ENCODE measurements at places on chromosomes 13 and 19.

DNA sequence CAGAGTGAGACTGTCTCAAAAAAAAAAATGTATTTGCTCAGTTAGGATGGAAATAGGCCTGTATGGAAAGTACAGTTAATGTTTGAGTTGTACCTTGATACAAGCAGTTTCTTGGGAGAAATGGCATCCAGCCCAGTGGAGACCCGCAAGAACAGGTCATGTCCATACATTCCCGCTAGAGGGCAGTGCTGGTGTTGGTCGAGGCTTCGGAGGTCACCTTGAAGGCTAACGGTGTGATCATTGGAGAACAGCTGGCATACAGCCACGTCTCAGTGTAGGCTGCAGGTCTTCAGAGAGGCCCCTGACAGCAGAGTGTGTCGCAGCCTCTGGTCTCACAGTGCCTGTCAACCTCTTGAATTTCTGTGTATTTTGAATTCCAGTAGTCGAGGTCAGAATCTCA, 7.5 kb downstream of the ZNF610 start:
- no peak for DNase-seq

- DNase-seq, result peak; percentile 7
Measured at GRCh38 chr19:3140667-3141038, 4.8 kb downstream of the GNA15 start.

- peak; percentile 25 for DNase-seq
Measured at GRCh38 chr19:532561-533363, 1.2 kb downstream of the CDC34 start.

- no peak for DNase-seq
Measured at GRCh38 chr13:63910511-63910910, 2494.9 kb upstream of the PCDH20 start.

- DNase-seq, result peak; percentile 9
Measured at GRCh38 chr13:32246468-32246867, 68.7 kb downstream of the ZAR1L start.

DNA sequence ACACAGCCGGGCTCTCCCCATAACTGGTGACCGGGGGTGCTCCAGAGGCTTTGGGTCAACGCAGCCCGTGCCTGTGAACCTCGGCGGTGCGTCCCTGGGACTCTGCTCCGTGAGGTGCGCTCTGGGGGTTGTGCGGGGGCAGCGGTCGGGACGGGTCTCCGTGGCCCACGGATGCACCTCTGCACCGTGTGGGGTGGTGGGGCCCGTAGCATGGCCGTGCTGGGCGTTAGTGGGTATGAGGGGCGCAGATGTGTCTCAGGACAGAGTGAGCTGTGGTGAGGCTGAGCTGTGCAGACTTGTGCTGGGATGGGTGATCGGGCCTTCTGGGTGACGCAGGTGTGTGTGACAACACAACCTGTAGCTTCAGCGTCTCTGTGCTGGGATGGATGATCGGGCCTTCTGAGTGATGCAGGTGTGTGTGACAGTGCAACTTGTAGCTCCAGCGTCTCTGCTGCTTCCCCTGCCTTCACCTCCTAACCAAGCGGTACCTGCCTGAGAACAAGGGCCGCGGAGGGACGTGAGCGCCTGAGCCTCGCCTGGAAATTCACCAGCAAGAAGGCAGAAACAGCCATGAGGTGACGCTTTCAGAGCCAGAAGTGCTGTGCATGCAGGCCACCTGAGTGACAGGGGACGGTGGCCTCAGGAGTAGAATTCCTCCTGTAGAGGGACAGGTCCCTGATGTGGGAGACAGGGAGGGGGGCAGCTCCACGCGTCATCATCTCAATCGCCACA, 599 bp downstream of the ZNF331 start:
- no peak for DNase-seq

DNA sequence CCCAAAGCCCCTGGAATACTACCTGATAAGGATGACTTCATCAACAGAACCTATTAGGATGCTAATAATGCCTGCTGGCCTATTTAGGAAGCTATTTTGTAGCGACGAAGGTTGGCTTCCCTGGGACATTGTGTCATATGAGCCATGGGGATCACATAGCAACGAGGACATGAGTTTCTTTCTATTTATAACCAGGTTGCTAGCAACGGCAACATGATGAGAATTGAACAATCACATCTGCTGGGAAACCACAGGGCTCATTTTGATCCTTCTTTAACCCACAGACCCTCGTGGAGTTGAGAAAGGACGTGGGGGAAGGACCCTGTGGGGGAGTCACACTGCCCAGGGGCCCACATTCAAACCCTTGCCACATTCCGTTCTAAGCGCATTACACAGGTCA, 172.2 kb downstream of the COL4A1 start:
- no peak for DNase-seq

- no peak for DNase-seq
Measured at GRCh38 chr19:8224394-8225145, 15.4 kb downstream of the CERS4 start.

DNA sequence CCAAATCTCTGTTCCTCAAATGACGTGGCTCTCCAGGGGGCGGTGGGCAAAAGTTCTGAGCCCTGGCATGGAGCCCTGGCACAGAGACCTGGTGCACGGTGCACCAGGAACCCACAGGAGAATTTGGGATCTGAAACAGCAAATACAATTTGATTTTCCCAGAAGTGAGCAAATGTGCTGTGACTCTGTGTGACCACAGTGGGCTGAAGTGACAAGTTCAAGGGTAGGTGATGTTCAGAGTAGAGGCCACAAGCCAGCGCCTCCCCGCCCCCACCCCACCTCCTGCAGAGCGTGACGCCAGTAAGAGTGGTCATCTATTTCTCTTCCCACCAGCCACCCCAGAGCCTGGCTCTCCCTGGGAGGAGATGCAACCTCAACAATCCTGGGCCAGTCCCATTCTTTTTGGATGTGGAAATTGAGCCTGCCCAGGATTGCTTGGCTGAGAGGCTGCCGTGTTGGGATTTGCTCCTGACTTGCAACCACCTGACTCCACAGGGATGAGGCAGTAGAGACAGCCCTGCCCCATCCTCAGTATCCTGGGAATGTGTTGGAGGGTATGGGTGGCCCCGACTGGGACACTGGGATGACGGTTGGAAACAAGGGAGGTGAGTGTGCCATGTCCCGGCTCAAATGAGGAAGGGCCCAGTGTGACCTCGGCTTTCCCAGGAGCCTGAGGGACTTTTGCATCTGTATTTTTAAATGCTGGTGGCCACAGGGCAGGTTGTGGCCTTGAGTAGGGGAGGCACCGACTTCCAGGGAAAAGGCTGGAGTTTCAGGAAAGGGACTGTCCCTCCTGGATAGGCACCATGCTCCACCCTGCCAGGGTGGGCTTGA, 11.1 kb upstream of the BCL3 start:
- no peak for DNase-seq

DNA sequence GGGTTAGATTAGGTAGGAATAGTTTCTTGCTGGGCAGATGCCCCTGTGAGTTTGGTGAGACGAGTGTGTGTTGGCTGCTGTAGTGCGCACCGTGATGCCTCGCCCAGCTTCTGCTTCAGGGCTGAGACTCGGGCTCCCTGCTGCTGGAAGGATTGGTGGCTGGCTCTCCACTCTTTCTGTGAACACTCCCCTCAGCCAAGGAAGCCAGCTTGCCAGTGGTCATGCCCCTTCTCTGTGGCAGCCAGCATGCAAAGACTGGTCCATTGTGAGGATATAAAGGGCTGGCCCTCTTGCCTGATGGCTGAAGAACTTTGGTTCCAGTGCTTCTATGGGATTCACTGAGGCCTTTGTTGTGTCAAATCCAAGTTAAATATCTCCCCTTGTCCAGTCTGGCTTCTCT, 2.9 kb upstream of the HTR2A start:
- DNase-seq, result no peak

GRCh38 chr19:41480336-41480735, 37.4 kb downstream of the ERICH4 start:
- DNase-seq, result no peak

DNA sequence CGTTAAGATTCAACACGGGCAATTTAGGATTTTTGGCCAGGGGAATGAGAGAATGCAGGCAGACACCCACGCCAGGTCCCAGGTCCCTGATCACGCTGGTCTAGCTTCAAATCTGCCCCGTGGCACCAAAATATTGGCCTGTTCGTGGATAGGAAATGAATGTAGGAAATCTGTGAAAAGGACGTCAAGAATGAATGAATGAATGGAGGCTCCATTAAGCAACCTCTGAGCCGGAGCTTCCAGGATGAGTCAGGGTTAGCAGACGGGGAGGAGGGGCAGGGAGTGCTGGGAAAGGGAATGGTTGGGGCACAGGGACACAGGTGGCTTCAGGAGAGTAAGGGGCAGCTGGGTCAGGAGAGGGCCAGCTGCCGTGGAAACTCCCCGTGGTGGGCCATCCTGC, 4.2 kb downstream of the SULT2B1 start:
- no peak for DNase-seq

DNA sequence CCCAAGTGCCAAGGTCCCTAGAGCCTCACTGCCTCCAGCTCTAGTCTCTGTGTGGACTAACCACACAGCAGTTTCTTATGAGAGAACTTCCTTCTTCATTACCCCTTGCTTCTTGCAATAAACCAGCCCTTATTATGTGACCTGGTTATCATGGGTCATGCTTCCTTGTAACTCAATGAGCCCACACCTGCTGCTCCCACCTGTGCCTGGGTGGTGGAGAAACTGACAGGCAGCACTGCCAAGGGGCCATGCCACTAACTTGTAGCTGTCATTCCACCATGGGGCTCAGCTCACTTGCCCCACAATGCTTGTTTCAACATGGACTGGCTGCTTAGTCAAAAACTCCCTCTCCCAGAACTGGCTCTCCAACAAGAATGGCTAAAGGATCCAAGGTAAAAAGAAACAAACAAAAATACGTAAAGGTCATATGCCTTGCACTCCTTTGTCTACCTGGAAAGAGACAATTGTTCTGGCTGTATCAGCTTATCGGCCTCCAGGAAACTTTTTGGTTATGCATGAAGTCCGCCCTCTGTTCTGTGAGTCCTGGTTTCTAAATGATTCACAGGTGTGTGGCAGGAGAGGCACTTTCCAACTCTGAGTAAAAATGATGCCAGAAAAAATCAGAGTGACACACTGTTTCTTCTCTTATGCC, 446.4 kb downstream of the COG6 start:
- DNase-seq, result no peak

DNA sequence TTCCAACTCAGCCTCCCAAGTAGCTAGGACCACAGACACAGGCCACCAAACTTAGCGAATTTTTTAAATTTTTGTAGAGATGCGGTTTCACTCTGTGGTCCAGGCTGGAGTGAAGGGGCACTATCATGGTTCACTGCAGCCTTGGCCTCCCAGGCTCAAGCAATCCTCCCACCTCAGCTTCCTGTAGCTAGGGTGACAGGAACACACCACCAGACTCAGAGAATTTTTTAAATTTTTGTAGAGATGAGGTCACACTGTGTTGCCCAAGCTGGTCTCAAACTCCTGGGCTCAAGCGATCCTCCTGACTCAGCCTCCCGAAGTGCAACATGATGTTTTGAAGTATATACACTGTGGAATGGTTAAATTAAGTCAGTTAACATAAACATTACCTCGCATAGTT, 263.6 kb downstream of the OXGR1 start:
- no peak for DNase-seq

DNA sequence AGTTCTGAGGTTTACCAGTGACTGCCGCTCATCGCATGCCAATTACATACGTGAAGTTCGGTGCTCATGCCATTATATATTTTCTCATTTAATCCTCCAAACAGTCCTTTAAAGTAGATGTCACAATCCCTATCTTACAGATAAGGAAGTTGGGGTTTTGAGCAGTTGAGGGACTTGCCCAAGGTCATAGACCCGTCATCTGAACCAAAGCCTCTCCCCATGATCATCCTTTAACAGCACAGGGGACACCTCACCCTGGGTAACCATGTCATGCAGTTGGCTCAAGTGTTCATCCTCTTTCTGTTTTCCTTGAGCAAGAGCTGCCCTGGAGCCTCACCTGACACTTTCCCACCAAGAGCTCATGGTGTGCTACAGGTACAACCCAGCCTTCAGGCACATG, 69.1 kb downstream of the HSPH1 start:
- no peak for DNase-seq

DNA sequence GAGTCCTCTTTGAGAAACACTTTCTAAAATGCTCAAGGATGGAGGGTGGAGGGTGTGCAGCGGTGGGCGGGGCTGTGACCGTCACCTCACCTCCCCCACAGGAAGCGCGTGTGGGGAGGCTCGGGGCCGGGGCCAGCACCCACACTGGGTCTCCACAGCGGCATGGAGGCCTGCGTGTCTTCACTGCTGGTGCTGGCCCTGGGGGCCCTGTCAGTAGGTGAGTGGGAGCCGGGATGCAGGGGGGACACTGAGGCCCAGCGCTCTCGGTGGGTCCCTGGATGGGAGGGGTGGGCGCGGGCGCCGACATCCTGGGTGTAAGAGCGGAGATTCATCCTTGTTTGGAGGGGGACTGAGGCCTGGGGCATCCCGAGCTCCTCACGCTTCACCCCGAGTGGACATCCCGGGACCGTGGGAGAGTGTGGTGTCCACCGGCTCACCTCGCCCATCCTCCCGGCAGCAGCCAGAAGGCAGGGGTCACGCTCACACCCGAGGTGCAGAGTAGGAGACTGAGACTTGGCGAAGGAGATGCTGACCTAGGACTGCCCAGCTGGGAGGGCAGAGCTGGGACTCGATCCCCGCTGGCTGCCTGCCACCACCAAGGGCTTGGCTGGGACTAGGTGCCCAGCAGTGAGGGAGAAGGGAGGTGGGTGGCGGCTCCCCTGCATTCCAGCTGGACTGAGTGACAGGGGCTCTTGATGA, at the start of gene GZMM:
Gene GZMM, plus strand, starts transcription at position 144 of the 699 bp plus-strand sequence. Its CDS starts 19 bp downstream, at position 163.
- no peak for DNase-seq

DNA sequence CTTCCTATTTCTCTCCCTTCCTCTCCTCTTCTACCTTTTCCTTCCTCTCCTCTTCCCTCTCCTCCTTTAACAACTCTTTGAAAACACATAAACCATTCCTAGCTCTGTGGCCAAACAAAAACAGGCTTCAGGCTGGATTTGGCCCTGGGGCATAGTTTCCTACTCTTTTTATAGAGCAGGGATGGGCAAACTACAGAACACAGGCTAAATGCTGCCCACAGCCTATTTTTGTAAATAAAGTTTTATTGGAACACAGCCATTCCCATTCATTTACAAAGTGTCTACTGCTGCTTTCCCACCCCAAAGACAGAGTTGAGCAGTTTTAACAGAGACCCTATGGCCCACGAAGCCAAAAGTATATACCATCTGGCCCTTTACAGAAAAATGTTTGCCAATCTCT, 35.4 kb downstream of the LHFPL6 start:
- DNase-seq, result no peak
